ENCODE measurements at places on chromosomes 5 and 9. TPM values are rescaled to one million over a fixed set of nuclear protein-coding genes. Genes with fewer than 3 reads are reported as not detected.

Gene WNT8A
- polyA plus RNA-seq = not detected

Gene RETREG1
- polyA plus RNA-seq = 253 TPM

Gene ANKRD33B
- 1.2 TPM for polyA plus RNA-seq

Gene OBP2B
- not detected for polyA plus RNA-seq

- DNase-seq = no peak
Observed at GRCh38 chr9:78745331-78745730, 448.4 kb downstream of the PSAT1 start.

DNA sequence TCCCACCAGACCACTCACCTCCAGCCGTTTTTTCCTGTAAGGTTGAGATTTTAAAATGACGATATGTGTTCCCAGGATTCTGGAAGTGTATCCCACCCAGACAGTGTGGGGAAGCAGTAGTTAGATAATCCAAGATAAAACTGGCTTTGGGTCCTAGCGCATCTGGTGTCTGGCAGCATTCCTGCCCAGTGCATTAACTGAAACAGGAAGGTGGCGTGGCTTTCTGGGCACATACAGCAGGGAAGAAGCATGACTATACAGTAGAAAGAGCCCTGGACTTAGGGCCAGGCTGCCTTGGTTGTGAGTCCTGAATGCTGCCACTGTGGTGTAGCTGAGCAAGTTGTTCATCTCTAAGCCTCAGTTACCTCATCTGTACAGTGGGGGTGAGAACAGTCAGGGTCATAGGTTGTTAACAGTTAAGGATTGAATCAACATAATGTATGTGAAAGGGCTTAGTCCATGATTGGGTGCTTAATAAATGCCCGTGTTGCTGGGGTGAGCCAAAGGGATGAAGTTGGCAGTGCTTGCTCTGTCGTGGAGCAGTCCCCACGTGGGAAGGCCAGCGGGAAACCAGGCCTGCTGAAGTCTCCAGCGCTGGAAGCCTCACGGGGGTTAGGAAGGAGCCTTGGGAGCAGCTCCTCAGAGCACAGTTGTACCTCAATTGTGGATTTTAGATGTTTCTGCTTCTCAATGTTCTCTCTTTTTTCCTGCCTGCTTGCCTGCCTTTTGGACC is 18.0 kb downstream of the CLTA start:
- no peak for DNase-seq

- DNase-seq = no peak
Observed at GRCh38 chr5:59296317-59297264, 596.9 kb downstream of the PDE4D start.

GRCh38 chr5:167643631-167644280 is 647.7 kb upstream of the WWC1 start:
- DNase-seq = no peak

- DNase-seq = no peak
Observed at GRCh38 chr5:126430631-126431030, 7.4 kb downstream of the GRAMD2B start.

DNA sequence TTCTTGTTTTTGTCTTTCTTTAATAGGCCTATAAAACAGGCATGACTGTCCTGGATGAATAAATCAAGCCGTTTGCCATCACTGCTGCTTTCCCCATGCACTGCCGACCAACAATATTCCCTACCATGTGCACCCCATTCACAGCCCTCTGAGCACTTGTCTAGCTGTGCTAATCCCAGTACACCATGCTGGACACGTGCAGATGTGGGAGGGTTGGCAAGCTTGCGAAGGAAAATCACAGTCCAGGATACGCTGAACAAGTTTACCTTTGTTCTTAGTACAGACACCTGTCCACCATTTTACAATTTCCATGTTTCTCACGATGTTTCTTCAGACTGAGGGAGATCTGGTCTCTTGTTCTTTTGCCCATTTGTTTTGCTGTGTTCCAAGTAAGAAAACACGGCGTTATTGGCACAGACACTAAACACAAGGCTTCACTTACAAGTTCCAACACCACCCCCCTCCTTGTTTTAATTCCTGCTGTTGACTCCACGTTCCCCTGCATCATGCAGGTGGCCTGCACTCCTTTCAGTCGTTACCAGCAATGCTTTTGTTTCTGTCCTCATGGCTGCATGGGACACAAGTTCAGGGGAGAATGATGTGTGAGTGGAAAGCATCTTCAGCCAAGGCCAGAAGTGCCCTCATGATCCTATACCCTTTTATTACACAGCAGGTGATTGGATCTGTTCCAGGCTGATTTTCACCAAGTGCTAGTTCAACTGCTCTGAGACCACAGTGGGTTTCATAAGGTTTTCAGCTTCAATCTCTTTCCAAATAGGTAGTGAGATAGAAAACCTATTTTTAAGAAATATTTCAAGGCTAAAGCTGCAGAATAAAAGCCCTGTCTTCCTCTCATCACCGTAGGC is 608.9 kb downstream of the IRX1 start:
- DNase-seq = no peak

DNA sequence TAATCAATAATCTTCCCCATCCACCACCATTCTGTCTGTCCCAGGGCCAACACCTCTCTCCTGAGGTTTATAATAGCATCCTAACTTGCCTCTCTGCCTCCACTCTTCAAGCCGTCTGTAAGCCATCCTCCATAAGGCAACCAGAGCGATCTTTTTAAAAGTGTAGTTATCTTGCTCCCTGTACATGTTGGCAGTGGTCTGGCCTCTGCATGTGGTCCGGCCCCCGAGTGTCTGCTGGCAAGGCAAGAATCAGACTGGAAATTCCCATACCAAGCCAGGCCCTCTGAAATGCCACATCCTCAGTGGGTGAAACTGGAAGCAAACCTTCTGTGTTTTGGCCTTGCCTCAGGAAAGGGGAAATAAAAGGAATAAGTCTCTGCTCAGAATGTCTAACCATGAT is 17.0 kb downstream of the TTLL11 start:
- no peak for DNase-seq

- DNase-seq = peak; percentile 59
Observed at GRCh38 chr5:43432486-43433375, 20.5 kb upstream of the CCL28 start.

- no peak for DNase-seq
Observed at GRCh38 chr5:6806668-6807067, 93.4 kb downstream of the TENT4A start.

Data from heart right ventricle (tissue), 16 donors.